ENCODE measurements at places on chromosomes 5 and 9.

- H3K36me3 ChIP-seq = no peaks in the 10 kb centered on the region
- DNase-seq = peak; percentile 89
- peak overlapping the region; percentile 94 for H3K27ac ChIP-seq
- H3K4me1 ChIP-seq = peaks cover 29% of the 10 kb centered on the region
Measured at GRCh38 chr9:89605465-89606048, 745 bp downstream of the GADD45G start.

DNA sequence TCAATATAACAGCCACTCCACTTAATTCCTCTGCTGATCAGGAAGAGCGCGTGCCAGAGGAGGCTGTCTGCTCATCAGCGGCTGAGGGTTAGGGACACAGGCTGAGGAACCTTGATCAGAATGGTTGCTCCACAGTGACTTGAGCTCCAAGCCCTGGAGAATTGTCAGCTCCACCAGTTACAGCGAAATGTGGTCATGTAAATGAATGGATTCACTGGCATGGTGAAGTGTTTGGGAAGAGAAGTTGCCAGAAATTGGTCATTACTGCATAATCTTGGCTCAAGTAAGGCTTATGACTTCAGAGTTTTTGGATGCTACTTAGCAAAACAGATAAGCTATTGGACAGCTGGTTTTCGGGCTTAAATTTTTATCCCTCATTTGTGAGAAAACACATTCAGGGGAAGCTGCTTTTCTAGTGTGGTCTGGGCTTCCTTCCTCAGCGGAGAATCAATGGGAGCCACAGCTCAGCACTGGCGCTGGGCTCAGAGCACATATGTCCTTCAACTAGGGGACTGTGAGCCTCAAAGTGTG lies 65.0 kb downstream of the PRRT1B start:
- H3K4me3 ChIP-seq = no peak overlapping the region
- peaks cover 25% of the 10 kb centered on the region for H3K4me1 ChIP-seq
- H3K27me3 ChIP-seq = no peaks in the 10 kb centered on the region
- peaks cover 63% of the 10 kb centered on the region for H3K36me3 ChIP-seq

GRCh38 chr9:33619666-33620404 lies 95.8 kb downstream of the ANKRD18B start:
- no peak for DNase-seq
- peaks cover 24% of the 10 kb centered on the region for H3K27me3 ChIP-seq
- H3K27ac ChIP-seq = no peak overlapping the region
- H3K4me1 ChIP-seq = no peaks in the 10 kb centered on the region
- no peak overlapping the region for H3K4me3 ChIP-seq
- H3K36me3 ChIP-seq = no peaks in the 10 kb centered on the region

DNA sequence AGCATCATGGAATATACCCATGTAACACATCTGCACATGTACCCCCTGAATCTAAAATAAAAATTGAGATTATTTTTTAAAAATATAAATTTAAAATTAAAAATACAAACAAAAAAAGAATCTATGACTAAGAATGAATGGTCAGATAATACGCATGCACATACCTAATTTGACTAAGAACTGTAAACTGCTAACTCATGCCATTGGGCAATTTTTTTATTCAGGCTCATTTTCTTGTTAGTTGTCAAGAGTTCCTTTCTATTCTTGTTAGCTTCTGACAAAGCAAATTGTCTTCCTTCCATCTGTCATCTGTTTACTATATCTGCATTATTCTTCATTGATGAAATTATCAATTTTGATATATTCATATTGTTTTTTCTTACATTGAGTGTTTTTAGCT lies 69.5 kb upstream of the HAND1 start:
- no peak overlapping the region for H3K4me3 ChIP-seq
- no peak for DNase-seq
- H3K4me1 ChIP-seq = no peaks in the 10 kb centered on the region
- H3K27me3 ChIP-seq = no peaks in the 10 kb centered on the region

- DNase-seq = no peak
- no peak overlapping the region for H3K4me3 ChIP-seq
- peak overlapping the region; percentile 20 for H3K27ac ChIP-seq
- no peaks in the 10 kb centered on the region for H3K27me3 ChIP-seq
- peaks cover 40% of the 10 kb centered on the region for H3K4me1 ChIP-seq
Measured at GRCh38 chr9:128054087-128054486, 13.0 kb downstream of the NAIF1 start.

DNA sequence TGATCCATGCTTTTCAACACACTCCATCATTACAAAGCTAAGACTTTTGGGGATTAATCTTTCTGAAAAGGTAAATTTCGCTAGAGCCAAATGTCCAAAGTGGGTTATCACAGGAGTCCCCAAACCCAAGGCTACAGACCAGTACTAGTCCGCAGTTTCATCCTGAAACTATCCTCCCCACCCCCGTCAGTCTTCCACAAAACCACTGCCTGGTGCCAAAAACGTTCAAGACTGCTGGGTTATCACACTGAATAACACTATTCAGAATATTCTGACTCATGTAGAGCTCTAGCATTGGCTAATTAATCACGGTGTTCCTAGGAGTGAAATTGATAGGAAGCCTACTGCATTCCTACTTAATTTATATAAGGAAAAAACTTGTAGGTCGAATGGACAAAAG lies 24.7 kb downstream of the ERP44 start:
- H3K27ac ChIP-seq = no peak overlapping the region
- no peak overlapping the region for H3K4me3 ChIP-seq
- H3K27me3 ChIP-seq = no peaks in the 10 kb centered on the region
- peaks cover 5% of the 10 kb centered on the region for H3K4me1 ChIP-seq
